Suppressor macrophage treated with lipopolysaccharide for 4 hours (primary cell): ENCODE measurements at places on chromosomes 16 and 17.

GRCh38 chr16:4142268-4142667 is 26.0 kb upstream of the ADCY9 start:
- peak; percentile 81 for DNase-seq

DNA sequence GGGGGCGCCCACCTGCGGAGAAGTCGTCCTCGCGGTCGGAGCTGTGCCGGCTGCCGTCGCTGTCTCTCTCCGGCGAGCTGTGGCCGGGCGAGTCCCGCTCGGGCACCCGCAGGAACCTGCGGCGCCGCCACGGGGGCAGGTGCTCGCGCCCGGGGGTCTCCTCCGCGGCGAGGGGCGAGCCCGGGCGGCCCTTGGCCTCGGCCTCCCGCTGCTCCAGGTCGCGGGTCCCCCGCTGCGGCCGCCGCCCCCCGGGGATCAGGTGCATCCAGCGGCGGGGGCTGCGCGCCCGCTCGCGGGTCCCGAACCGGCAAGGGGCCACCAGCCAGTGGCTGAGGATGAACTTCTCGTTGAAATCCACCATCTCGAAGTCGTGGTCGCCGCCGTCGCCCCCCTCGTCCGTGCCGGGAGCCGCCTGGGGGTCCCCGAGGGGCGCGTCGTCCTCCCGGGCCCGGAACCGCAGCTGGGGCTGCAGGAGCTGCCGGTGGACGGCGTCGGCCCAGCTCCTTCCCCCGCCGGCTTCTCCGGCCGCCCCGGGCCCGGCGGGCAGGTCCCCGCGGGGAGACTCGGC is 41.4 kb upstream of the BHLHA9 start:
- DNase-seq = peak; percentile 19

- no peak for DNase-seq
These were observed 31.0 kb downstream of the VPS53 start for GRCh38 chr17:683499-684254.

GRCh38 chr16:1210461-1210860 is 14.6 kb downstream of the TPSG1 start:
- DNase-seq = no peak

DNA sequence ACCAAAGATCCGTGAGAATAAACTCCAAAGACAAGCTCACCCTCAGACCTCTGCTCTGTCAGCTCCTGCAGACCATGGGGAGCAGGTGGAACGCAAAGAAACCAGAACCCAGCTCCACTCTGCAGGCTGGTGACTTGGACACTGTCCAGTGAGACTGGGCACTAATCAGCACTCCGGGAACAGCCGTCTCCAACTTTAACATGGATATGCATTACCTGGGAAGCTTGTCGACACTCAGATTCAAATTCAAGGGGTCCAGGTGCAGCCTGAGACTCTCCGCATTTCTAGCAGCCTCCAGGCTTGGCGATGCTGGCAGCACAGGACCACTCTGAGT is 9.1 kb downstream of the SLX4 start:
- DNase-seq = no peak

GRCh38 chr17:67902511-67903231 is 77.4 kb downstream of the BPTF start:
- DNase-seq = no peak
